Stomach (tissue), 19 donors: ENCODE measurements at places on chromosomes 7 and 10. TPM values are rescaled to one million over a fixed set of nuclear protein-coding genes. Genes with fewer than 3 reads are reported as not detected.
A peak's percentile ranks its signal among the peaks of the same experiment; 100 is the strongest.

The CFTR gene
- 1.9 TPM for total RNA-seq

GRCh38 chr10:17125206-17125893, 4.3 kb downstream of the CUBN start:
- DNase-seq = no peak

The MKLN1 gene
- total RNA-seq = 147 TPM

DNA sequence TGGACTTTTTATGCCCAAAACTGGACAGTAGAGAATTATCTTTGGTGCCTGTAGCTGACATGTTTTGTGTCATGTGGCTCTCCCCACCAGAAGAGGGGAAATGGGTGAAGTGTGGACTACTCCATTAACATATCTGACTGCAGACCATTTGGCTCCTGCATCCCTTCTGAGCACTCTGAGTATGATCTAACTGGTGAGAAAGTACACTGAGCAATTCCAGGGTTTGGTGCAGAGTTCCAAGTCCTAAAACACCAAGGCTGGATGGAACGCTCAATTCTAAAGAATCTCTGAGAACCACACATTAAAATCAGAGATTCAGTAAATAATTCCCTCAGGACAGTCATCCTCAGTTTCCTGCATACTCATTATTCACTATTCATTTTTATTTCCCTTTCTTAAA, 22.8 kb upstream of the OSBPL3 start:
- no peak for DNase-seq

- no peak for DNase-seq
Observed at GRCh38 chr10:4195213-4195612, 410.2 kb upstream of the KLF6 start.

The RBP3 gene
- not detected for total RNA-seq

- no peak for DNase-seq
Observed at GRCh38 chr10:48811461-48811860, 126.8 kb downstream of the WDFY4 start.

The GIMAP4 gene
- total RNA-seq = 79.9 TPM

GRCh38 chr10:79995979-79996634, 47.2 kb upstream of the SFTPD start:
- no peak for DNase-seq

The CLCN1 gene
- total RNA-seq = not detected

DNA sequence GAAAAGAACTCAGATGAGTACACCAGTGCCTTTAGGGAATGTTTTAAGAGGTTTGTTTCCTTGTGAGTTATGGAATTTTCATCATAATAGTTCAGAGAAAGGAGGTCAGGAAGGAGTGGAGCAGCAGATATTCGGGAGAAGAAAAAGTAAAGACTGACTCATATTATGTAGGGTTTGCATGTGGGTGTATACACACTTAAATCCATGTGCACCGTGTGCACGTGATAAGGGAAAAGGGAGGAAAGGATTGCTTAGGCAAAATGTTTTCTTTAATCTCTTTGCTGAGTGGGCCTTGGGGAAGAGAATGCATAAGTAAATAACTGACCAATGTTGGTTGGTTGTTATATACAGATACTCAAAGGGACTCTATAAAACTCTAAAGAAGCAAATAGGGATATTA, 30.2 kb downstream of the PLCE1 start:
- no peak for DNase-seq

DNA sequence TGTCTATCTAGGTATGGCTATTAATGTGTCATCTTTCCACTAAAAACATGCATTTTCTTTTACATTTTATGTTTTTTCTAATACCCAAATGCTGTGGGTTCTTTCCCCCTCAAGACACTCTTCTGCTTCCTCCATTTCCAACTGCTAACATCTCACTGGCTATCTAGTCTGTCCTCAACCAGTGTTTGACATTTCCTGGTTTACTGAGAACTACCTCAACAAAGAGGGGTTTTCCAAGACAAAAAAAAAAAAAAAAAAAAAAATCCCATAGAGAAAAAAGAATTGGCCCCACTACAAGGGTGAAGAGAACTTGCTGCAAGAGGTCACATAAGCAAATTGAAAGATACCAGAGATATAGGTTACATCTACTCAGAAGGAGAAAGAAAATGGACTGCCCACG, 359.7 kb downstream of the CRPPA start:
- DNase-seq = no peak

GRCh38 chr10:118394301-118395200, 52.4 kb upstream of the FAM204A start:
- DNase-seq = peak; percentile 9

GRCh38 chr7:153518201-153518984, 533.8 kb upstream of the DPP6 start:
- DNase-seq = no peak
